Stimulated activated CD8-positive, alpha-beta memory T cell treated with anti-CD3 and anti-CD28 coated beads, Interleukin-2, amount 100 ng/mL, for 1 hour (primary cell): ENCODE measurements at places on chromosomes 5 and 9.

DNA sequence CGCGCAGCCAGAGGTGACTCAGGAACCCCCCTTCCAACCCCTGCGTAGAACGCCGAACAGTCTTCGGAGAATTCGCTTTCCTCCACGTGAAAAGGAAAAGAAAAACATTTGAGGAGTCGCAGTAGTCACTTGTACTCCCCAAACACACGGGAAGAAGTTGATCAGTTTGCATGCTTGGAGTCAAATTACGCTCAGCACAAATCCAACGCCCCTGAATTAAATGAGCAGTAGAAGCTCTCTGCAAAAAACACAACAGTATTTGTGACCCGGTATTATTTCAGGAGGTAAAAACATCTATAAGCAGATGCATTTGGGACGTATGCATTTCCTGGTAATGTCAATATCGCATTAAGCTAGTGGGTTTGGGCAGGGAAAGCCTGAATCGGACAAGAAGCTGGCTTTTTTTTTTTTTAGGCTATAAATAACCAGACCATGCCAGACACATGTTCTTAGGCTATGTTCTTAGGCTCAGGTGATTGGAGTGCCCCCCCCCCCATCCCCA, 854 bp upstream of the ARL15 start:
- DNase-seq = peak; percentile 2

DNA sequence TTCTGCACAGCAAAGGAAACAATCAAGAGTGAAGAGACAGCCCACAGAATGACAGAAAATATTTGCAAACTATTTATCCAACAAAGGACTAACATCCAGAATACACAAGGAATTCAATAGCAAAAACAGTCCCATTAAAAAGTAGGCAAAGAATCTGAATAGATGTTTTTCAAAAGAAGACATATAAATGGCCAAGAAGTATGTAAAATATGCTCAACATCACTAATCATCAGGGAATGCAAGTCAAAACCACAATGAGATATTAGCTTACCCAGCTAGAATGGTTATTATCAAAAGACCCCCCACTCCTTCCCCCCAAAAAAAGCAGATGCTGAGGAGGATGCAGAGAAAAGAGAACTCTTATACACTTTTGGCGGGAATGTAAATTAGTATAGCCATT, 13.4 kb upstream of the OR13C8 start:
- DNase-seq = no peak

DNA sequence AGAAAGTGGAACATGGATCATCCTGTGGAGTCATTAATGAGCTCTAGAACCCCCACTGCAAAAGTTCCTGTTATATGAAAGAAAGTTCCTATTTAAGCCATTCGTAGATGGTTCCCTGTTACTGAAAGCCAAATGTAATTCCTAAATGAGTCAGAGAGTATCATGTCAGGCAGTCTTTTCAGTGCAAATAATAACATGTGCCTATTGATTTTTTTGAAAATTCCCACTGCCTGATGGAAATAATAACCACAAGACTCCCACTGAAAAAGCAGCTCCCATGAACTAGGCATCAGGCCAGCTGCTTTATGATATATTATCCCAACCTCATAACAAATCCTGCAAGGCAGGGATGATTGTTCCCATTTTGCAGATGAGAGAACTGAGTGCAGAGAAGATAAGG, 217.2 kb downstream of the DAB2IP start:
- DNase-seq = no peak

GRCh38 chr5:97037819-97038218, 101.9 kb downstream of the LNPEP start:
- no peak for DNase-seq

- DNase-seq = no peak
These were observed 244.5 kb downstream of the NR2F1-AS1 start for GRCh38 chr5:93336330-93337110.
